ENCODE measurements at places on chromosomes 4 and X. TPM values are rescaled to one million over a fixed set of nuclear protein-coding genes. Genes with fewer than 3 reads are reported as not detected.

DNA sequence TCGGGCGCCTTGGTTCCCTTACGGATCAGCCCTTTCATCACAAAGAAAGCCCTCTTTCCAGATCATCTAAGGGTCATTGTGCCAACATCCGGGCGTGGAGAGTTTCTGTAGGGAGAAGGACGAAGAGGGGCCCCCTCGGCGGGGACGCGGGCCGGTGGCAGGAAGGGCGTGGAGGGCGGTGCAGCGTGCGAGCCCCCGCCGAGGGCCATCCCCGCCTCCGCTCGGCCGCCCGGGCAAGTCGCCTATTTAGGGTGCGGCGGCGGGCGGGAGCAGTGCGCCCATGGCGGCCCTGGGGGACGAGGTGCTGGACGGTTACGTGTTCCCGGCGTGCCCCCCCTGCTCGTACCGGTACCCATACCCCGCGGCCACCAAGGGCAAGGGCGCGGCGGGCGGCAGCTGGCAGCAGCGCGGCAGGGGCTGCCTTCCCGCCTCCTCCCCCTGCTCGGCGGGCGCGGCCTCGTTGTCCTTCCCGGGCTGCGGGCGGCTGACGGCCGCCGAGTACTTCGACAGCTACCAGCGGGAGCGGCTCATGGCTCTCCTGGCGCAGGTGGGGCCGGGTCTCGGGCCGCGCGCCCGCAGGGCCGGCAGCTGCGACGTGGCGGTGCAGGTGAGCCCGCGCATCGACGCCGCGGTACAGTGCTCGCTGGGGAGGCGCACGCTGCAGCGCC is at the start of gene ZAR1:
ZAR1 (plus strand) TSS at position 241 of the 668 bp plus-strand sequence; CDS start at position 281, 40 bp downstream.
- DNase-seq: no peak

GRCh38 chr4:111943796-111944203 is 201.5 kb upstream of the FAM241A start:
- DNase-seq: no peak

GRCh38 chrX:154487518-154488290 is 1.3 kb upstream of the UBL4A start:
- no peak for DNase-seq

GRCh38 chr4:121156822-121157769 is 7.0 kb downstream of the TNIP3 start:
- DNase-seq: no peak

DNA sequence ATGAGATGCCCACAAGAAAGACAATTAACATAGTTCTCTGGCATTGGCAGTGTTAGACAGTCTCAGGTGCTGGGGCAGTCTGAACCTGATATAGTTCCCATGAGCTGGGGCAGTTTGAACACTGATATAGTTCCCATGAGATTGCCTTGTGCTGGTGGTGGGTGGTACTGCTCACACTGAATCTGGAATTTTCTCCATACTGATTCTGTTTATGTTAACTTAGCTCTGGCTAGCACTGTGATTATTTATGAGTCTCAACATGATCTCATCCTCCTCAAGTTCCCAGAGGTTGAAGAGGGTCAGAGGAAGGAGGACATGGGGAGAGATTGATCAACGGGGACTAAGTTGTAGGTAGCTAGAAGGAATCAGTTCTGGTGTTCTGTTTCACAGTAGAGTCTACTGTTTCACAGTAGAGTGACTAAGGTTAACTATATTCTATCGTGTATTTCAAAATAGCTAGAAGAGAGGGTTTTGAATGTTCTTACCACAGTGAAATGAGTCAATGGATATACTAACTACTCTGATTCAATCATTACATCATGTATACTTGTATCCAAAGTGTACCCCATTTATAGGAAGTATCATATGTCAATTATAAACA is 379.9 kb downstream of the ADAM29 start:
- DNase-seq: no peak

C4orf17 gene
- total RNA-seq: not detected

SATL1 gene
- total RNA-seq: not detected

Data from T-cell (primary cell).